ENCODE measurements at places on chromosomes 7 and 10.
A peak's percentile ranks its signal among the peaks of the same experiment; 100 is the strongest.

DNA sequence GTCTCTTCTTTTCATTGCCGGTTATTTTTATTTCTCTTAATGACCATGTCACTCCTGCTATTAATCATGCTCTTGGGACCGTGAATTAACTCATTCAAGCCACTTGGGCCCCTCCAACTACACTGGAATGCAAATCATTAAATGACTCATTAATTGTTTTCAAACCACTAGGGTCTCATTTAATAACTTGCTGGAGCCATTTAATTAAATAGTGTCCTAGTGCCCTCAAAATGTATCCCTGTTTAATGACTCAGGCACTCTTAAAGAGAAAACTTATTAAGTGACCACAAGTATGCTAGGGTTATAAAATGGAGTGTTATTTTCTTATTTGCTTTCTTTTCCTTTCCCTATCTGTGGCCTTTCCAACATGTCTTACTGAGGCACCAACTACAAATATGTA lies 73.0 kb downstream of the PLXDC2 start:
- no peak for DNase-seq

DNA sequence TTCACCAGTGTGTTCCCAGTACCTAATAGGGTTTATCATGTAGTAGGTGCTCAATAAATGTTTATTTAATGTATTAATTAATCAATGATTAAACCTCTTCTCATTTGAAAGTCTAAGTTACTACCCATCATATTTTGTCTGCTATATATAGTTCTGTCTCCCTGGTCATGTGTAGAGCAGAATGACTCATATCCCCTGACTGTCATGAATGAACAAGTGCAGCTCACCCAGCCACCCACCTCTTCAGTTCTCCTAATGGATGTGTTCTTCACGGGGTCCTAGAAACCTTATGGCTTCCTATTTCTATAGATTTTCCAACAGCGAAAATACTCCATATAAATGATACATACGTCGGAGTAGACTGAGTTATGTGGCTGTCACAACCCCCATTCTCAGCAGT lies 64.5 kb downstream of the HIF1AN start:
- DNase-seq: no peak

GRCh38 chr7:101862280-101863220 lies 45.1 kb downstream of the CUX1 start:
- DNase-seq: no peak

GRCh38 chr10:80964955-80965614 lies 427.4 kb downstream of the SH2D4B start:
- no peak for DNase-seq

DNA sequence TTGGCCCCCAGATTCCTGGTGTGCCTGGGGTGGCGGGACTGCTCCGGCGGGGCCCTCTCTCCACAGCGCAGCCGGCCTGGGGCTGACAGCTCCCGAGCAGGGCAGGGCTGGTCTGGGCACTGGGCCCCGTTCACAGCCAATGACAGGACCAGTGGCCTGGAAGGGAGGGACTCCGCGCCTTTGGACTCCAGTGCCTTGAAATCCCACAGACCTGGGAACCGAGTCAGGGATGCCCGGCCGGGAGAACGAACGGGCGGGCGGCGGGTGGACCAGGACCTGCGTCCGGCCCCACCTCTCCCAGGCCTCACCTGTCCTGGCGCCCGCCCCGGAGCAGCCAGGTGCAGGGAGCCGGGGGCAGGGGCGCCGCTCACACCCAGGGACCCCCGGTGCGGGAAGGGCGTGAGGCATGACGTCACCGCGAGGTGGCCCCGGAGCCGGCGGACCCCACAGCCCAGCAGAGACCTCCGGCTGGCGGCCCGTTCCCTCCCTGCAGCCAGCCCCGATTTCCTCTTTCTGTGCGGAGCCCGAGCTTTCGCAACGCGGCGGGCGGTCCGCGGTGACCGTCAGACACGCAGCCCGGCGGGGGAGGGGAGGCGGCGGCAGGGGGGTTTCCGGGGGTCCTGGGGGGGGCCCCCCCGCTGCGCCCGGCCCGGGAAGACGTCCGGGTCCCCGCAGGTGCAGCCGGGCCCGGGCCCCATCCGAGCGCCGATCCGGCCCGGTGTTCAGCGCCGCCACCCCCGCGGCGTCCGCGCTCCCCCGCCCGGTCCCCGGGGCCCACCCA lies 743 bp downstream of the ADAP1 start:
- DNase-seq: no peak

DNA sequence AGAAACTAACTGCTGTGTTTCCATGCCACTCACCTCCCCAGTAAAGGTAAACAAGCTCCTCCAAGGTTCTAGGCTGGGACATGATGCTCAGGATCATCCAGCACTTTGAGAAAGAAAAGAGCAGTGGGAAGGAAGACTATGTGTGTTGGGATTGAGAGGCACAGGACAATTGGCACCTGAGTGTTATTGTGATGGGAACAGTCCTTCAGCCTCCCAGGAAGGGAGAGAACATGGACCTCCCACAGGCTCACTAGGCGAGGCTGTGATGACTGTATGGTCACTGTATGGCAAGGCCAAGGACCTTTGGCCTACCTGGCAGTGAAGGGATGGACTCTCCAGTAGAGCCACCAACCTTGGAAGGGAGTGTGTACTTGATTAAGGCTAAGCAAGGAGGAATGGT lies 123.2 kb upstream of the UNC5B start:
- DNase-seq: no peak

DNA sequence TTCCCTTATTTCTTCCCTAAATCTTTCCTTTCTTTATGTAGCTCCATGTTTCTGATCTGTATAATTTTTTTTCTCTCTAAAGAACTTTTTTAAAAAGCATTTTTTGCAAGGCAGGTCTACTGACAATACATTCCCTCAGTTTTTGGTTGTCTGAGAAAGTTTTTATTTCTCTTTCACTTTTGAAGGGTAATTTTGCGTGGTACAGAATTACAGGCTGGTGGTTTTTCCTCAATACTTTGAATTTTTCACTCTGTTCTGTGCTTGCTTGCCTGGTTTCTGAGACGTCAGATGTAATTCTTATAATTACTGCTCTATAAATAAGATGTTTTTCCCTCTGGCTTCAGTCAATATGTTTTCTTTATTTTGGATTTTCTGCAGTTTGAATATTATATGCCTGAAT lies 205.4 kb upstream of the VSTM2A start:
- DNase-seq: no peak

- DNase-seq: no peak
Measured at GRCh38 chr10:103192089-103192450, 1.0 kb downstream of the NT5C2 start.

DNA sequence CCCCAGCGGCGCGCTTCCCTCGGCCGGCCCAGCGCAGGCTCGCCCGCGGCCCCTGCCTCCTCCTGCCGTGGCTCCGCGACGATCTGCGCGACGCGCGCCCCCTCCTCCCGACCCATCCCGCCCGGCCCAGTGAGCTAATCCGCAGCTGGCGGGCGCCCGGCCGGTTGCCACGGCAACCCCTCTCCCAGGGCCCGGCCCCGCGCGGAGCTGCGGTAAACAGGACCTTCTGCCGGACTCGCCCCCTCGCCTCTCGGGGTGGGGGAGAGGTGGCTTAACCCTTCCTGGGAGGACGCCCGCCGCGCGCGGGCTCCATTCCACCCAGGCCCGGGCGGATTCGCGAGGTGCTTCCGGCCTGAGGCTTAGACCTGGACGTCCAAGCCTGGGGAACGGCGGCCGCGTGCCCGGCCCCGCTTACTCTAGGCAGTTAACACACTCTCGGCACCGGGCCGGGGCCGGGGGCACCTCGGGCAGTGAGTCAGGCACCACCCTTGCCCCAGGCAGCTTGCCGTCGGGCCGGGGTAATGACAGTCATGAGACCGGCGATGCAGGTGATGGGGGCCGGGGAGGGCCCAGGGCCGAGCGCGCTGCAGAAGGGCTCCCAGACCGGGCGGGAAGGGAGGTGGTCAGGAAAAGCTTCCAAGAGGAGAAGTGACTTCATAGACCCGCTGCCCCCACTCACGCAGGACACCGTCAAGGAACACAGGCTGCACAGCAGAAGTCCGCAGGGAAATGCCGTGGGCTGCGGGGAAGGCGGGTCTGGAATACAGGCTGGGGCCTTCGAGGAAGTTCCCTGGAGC lies at the start of gene DENND2A:
Gene DENND2A, minus strand, starts transcription at position 87 of the 797 bp plus-strand sequence. CDS start 38,416 bp downstream, outside the sequence.
- no peak for DNase-seq

GRCh38 chr7:101998906-101999240 lies 181.4 kb downstream of the CUX1 start:
- DNase-seq: no peak

- no peak for DNase-seq
Measured at GRCh38 chr10:90917968-90918318, 2.9 kb downstream of the ANKRD1 start.

DNA sequence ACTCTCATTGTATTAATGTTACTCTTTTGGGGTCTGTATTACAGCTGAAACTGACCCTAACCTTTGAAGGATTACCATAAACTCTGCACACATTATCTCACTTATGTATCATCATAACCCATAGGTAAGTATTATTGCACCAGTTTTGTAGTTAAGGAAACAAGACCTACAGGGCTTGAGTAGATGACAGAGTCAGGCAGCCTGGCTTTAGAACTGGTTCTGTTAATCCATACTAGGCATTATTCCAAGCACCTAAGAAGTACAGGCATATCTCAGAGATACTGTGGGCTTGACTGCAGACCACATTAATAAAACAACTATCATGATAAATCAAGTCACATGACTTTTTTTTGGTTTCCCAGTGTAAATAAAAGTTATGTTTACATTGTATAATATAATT lies 17.1 kb upstream of the AKR1B1 start:
- DNase-seq: no peak

GRCh38 chr10:5014936-5015335 lies 11.3 kb upstream of the AKR1C2 start:
- peak; percentile 6 for DNase-seq

DNA sequence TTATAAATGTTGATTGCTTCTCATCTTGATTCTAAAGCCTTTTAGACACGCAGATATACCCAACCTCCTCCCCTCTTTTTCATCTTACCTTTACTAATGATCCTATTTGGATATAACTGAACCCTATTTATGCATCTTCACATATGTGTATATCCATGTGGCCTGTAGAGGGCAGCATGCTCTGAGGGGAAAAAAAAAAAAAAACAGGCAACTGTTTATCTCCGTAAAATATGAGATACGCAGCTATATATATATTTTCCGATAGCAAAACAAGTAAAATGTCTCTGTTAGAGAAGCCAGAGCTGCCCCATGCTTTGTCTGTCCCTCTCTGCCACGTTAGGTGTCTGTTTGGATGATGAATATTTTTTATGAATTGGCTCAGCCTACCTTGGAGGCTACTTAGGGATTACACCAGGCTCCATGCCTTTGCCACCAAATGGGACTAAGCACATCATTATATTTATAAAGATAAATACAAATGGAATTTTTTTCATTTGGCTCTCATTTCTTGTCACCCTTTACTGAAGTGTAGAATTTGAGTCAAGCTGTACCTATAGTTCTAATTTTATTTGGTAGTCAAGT lies 174.8 kb upstream of the FZD1 start:
- no peak for DNase-seq

- no peak for DNase-seq
Measured at GRCh38 chr7:26420422-26421019, 128.9 kb downstream of the SNX10 start.

DNA sequence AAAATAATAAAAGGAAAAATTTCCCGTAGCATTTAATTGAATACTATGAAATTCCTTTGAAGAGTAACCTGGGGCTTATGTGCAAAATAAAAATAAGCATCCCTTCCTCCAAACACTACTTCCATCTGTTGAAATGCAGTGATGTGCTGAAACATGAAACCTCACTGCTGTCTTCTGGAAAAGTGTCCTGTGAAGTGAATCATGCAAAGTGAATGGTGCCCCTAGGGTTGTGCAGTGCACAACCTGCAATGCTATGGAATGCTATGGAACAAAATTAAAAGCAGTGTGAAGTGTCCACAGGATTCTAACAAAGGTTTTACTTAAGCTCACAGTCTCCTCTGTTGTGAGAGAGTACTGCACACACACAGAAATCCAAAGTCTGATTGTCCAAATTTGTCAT lies 480.9 kb downstream of the ETV1 start:
- DNase-seq: no peak

- no peak for DNase-seq
Measured at GRCh38 chr10:71740069-71740653, 20.6 kb upstream of the C10orf105 start.

GRCh38 chr7:76310102-76310957 lies 7.9 kb downstream of the HSPB1 start:
- DNase-seq: no peak

DNA sequence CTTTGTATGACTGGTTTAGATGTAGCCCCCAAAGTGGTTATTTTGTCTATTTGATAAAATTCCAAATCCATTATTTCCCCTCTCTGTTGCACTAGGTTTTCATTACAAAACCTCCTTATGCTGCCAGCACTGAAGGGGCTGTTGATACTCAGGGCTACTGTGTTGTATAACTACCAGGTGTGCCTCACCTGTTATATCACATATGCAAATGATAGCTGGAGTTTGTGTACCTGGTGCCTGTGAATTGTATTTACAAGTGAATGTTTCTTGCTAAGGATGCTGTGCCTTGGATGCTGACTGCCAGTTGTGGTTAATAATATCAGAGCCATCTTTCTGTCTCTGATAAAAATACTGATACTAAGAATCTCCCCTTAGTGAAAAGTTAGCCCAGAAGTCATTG lies 84.8 kb upstream of the CCDC6 start:
- DNase-seq: no peak

GRCh38 chr7:133633055-133633454 lies 380.2 kb downstream of the EXOC4 start:
- DNase-seq: no peak

GRCh38 chr7:150368096-150368883 lies at the start of gene REPIN1:
TSS of gene REPIN1 (plus strand) at chr7:150368822. CDS start at chr7:150369712, 890 bp downstream.
- peak; percentile 82 for DNase-seq

DNA sequence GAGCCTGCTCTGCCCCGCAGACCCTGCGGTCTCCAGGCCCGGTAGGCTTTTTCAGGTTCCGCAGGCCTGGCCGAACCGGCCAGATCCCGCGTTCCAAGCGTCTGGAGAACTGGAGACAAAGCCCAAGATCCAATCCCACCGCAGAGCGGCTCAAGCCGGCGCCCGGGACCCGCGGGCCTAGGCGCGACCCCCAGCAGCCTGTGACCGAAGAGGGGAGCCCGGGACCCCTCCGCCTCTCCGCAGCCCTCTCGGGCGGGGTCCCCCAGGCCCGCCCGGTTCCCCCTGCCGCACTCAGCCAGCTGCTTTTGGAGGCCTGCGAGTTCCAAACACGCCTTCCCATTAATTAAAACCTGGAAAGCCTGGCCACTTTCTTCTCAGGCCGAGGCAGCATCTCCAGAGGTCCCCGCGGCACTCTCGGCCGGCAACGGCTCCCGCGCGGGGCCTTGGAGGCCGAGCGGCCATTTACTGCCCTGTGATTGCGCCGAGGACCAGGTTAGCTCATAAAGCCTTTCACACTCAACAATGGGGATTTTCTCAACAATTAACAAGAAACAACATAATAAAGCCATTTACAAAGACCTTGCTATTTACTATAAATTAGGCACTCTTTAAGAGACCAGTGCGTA lies 16.7 kb downstream of the SKIDA1 start:
- DNase-seq: no peak

All from CD4-positive, alpha-beta T cell (primary cell).